Stimulated activated CD4-positive, alpha-beta T cell treated with anti-CD3 and anti-CD28 coated beads, Interleukin-12 subunit alpha, Interleukin-12 subunit beta, amount 100 ng/mL, for 4 hours (primary cell): ENCODE measurements at places on chromosomes 5 and 9.

DNA sequence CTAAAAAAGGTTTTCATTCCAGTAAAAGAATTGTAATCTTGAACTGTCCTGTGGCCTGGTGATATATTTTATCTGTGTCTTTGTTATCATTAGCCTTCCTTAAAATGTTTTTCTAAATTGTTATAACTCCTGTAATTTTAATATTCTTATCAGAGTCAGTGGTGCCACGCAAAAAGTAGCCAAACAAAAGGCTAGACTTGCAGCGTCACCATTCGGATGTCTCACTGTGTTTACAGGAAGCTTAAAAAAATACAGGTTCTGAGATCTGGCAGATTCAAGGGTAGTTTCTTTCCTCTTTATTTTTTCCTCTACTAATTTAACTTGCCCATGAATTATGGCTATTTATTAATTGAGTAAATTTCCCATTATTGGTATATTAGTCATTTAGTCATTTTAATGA, 362.3 kb downstream of the MAT2B start:
- DNase-seq: no peak

- no peak for DNase-seq
Observed at GRCh38 chr5:72237415-72237814, 82.6 kb downstream of the MRPS27 start.

- no peak for DNase-seq
Observed at GRCh38 chr9:13915591-13916301, 398.2 kb downstream of the NFIB start.

- DNase-seq: no peak
Observed at GRCh38 chr5:72682561-72682960, 133.9 kb upstream of the TNPO1 start.

DNA sequence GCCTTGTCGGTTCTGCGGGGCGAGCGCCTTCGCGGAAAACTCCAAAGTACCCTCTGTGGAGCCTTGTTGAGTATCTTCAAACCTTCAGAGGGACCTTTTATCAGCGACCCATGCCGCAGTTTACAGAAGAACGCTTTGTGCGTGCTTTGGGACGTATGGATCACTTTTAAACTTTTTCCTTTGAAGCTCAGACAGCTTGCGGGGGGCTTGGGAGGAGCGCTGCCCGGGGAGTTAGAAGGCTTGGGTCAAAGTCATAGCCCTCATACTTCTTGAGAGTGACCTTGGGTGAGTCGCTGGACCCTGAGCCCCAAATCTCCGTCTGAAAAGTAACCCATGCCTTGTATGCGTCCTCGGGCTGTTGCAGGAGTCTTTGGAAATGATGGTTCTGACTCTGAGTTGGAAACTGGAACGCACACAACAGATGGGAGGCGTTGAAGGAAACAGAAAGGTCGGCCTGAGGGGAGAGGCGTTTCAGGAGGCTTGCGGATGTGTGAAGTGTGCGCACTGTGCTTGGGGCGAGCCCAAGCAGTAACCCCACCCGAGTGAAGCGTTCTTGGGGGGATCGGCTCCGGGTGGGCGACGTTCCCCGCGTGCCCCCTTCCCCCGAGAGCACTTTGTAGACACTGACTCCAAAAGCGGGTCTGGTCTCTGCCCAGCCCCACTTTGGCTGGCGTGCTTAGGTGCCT, 661 bp upstream of the SLC25A51 start:
- no peak for DNase-seq

GRCh38 chr5:6261668-6262067, 116.7 kb downstream of the MED10 start:
- DNase-seq: no peak

DNA sequence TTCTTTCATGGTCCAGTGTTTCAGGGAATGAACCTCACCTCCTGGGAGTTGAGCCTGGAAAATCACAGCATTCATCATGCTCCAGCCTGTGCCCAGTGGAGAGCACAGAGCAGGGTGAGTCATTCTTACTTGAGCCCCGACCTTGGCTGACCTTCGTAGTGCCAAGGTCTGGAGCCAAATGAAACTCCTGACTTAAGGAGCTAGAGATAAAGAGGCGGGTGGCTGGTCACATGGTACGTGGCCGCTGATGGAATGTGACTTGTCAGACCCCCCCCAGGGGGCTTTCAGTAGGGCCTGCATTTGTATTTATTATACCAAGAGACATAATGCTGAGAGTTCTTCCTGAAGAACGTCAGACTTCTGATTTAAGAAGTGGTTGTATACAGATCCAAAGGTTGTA, 15.0 kb upstream of the PIP5K1B start:
- no peak for DNase-seq

GRCh38 chr9:105258225-105258737, 13.8 kb downstream of the SLC44A1 start:
- DNase-seq: no peak

GRCh38 chr9:117178596-117179375, 236.1 kb downstream of the ASTN2 start:
- no peak for DNase-seq
